IPS DF 19.7 (cell line): ENCODE measurements at places on chromosomes 7 and 10.

DNA sequence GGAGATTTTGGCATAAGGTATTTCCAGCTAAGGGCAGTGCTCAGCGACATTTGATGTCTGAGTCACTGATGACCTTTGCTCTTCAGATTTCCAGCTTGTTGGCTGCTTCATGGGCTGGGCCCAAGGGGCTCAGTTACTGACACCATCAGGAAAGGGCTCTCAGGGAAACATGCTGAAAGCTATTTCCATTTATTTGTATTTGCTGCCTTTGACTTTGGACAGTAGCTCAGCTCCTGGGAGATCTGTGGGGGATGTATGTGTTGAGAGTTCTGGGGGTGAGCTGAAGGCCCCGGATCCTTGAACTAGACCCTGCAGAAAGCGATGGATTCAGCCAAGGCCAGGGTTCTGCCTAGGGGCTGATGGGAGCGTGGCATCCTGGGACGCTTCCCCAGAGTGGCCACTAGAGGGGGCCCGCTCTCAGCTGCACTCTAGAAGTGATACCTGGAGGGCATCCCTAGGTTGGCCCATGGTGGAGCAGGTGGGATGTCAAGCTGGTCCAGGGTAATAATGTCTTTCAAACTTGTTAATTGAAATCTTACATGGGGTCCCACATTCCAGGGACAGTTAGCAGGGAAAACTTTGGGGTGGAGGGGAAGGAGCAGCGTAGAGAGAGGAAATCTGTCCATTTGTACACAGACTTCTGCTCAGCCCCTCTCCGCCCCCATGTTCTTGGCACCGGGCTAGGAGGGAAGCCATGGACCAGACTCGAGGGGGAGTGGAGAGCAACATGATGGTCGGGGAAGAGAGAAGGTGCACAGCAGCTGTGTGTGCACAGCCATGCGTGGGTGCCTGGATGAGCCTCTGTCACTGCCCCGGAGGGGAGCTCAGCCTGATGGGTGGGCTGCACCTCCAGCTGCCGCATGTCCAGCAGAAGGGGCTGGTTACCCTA, 3.0 kb upstream of the BTBD16 start:
- DNase-seq = no peak

DNA sequence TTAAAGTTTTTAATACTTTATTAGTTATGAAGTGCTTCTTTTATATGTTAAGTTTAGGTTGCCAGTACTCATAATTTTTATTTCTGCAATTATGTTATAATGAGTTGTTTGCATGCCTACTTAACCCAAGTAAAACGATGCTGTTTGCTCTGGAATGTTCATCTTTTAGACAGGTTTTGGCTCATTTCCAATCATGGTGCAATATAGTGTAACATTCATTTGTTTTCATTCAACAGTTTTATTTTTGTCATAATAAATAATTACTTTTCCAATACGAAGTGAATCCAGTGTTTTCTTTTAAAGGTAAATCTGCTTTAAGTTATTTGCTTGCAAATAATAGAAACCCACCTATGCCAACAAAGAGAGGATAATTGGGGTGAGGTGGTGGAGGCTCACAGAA, 22.1 kb downstream of the ARL5B start:
- DNase-seq = no peak

DNA sequence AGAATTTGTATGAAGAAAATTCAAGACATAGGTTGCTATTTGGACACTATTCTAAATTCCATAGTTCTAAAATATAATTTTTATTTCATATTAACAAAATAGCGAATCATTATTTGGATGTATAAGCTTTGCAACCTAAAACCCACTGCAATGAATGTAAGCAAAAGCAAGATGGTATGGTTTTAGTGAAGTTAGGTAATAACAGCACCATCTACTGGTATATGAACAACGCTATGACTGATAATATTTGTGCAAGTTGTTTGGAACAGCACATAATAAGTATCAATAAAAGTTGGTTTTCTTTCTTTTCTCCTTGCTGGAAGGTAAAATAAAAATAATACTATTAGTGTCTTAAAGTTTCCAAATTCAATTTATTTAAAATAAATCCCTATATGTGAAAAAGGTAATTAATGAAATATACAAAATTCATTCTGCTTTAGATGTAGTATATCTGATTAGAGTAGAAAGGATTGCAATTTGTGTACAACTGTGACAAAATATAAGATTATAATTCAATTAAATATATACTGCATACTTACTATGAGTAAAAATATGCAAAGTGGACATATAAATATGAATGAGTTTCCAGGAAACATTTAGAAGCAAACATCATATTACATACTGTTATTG, 79.0 kb upstream of the LSM8 start:
- no peak for DNase-seq

- DNase-seq = no peak
Measured at GRCh38 chr10:61621605-61622051, 41.1 kb upstream of the CABCOCO1 start.

DNA sequence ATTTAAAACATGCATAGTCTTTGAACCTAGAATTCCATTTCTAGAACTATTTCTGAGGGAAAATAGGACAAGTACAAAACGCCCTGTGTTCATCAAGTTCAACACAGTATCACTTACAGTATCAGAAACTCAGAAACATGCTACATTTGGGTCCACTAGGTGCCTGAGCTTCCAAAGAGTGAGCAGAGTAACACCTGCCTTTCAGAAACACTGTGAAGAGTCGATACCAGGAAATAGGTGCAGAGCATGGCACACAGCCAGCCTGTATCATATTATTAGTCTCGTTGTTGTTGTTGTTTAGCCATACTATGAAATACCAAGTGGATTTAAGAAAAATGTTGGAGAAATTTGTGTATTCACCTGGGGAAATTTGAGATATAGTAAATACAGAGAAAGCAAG, 392.1 kb upstream of the MGMT start:
- no peak for DNase-seq

GRCh38 chr10:25888627-25889026, 45.4 kb upstream of the MYO3A start:
- DNase-seq = no peak

- DNase-seq = no peak
Measured at GRCh38 chr10:77428691-77429395, 208.8 kb downstream of the KCNMA1 start.

- DNase-seq = no peak
Measured at GRCh38 chr7:123522066-123522465, 12.3 kb downstream of the IQUB start.

- no peak for DNase-seq
Measured at GRCh38 chr10:113801569-113801968, 50.1 kb downstream of the PLEKHS1 start.

GRCh38 chr7:150610233-150610632, 22.0 kb downstream of the GIMAP6 start:
- DNase-seq = no peak

GRCh38 chr7:127392182-127392565, 334 bp downstream of the ZNF800 start:
- DNase-seq = no peak

DNA sequence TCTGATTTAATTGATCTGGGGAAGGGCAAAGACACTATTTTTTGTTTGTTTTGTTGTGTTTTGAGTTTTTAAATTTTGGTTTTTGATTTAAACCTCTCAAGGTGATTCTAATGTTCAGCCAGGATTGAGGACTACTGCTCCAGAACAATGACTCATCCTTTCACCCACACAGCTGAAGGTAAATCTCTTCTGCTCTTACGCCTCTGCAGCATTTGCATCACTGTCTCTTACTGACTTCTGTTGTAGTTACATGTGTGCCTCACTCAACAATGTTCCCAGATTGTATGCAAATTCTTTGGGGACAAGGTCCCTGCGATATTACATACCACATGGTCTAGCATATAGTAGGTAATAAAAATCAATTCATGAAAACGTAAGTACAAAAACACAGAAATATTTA, 467.5 kb upstream of the LRRN3 start:
- DNase-seq = no peak

- no peak for DNase-seq
Measured at GRCh38 chr7:139451638-139452037, 31.8 kb downstream of the KLRG2 start.

- DNase-seq = no peak
Measured at GRCh38 chr7:4029941-4030340, 652.2 kb upstream of the FOXK1 start.

DNA sequence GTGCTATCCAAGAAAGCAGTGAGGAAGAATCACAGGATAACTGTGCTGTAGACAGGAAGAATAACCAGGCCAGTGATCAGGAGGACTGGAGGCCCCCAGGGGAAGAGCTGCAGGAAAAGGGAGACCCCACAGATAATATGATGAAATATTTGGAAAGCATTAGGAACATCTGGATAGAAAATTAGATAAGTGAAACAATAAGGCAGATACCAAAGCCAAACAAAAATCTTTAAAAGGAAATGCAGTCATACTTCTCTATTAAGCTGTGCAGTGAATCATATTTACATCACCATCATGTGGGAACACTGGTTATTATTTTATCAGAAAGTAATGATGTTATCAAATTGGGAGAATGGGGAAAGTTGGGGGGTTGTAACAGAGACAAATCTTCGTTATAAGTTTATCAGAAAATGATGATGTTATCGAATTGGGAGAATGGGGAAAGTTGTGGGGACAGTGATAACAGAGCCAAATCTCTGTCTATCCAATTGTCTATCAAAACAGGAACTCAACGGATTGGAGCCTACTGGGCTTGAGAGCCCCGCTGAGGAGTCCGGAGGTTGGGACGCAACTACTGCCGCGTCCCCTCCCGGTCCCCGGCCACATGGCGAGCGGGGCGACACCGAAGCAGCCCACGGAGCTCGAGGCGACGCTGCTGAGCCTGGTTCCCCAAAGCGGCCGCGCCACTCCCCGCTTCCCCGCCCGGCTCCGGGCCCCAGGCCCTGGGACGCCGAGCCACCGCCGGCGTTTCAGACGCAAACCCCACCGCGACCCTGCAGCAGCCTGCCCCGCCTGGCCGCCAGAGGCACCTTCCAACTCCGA, 14.0 kb upstream of the RALA start:
- no peak for DNase-seq

DNA sequence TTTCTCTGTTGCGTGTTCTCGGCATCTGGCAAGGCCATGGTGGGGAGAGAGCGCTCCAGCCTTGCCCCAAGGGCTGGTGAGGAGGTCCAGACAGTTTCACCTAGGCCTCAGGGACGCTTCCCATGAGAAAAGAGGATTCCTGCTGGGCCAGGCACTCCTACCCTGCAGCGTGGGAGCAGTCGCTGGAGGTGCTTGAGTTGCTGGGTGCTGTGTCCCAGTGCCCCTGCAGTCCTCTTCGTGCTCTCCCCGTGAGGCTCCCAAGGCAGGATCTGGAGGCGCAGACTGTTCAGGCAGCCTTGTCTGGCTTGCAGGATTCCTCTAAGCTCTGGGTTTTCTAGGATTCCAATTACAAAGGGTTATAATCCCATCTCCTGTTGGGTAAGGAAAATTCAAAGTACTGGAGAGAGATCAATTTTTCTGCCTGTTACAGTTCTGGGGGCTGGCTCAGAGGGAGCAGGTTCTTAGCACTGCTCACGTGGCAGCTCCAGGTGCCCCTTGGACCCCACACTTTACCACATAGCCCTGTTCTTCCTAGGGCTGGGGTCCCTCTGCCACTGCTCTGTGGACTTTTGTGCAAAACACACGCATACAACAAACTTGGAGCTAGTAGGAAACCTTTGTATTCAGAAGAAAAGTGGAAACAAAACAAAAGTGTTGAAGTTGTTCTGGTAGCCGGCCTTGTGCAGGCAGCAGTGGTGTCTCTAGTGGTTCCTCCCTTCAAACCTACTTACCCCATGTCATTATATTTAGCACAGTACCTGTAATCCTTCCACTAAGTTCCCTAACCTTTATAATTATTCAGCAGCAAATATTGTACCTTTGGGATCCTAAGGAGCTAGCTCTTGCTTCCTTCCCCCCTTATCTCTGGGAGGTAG, 60.5 kb downstream of the CCNY start:
- DNase-seq = no peak

DNA sequence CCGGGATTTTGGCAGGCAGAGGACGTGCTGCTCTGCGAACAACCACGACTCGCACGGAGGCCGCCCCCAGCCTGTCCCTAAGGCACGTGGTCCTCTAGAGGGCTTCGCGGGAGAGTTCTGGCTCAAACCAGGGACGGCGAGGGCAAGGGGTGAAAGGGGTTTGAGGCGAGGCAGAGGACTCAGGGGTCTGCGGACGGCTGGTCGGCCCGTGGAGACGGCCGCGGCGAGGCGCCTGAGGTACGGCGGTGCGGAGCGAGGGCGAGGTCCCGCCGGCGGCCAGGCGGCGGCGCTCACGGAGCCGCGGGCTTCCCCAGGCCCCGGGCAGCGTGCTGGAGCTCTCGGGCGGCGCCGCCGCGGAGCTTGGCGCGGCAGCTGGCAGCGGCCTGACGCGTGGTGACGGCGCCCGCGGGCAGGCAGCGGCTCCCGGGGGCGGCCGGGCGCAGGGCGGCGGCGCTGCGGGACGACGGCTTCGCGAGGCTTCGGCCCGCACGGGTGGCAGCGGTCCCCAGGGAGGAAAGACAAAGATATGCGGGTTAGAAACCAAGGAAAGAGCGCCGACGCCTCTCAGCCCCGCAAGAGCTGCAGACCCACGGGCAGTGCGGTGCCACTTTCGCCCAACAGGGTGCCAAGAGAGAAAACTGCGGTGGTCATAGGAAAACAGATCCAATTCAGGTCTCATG, 44.8 kb downstream of the ZNF800 start:
- peak; percentile 28 for DNase-seq

- no peak for DNase-seq
Measured at GRCh38 chr10:19874791-19875190, 58.6 kb downstream of the PLXDC2 start.
